ENCODE measurements at places on chromosomes 1 and 21.

DNA sequence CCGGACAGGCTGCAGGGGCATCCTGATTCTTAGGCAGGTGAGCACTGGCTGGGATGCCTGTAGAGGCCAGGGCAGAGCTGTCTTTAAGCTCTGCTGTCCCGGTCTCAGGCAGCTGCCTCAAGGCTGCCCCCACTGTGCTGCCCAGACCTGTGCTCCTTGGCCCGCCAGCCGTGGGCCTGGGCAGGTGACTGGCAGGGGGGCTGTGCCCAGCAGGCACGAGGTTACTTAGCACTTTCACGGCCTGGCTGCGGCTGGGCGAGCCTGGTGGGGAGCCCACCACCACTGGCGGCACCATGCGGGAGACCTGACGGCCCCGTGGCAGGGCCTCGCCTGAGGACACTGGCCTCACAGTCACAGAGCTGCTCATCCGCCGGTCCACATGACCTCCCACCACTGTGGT is 8.2 kb downstream of the CRYBG2 start:
- no peak for DNase-seq

DNA sequence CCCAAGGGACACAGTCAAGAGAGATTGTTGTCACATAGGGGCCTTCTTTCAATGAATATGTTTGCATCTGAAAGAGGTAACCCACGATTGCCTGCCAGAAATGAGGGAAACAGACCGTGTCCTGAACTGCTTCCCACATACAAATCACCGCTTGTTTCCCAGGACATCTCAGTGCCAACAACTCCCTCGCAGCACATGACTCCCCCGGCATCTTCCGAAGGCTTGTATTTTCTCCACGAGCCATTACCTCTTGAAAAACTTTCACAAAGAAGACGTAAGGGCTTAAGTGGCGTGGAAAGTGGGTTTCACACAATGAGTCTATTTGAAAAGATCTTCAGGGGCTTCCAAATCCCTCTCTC is 31.6 kb upstream of the PDE9A start:
- no peak for DNase-seq

- DNase-seq, result no peak
These were observed 34.5 kb downstream of the AGPAT3 start for GRCh38 chr21:43899307-43900077.

GRCh38 chr1:61670016-61670415 is 54.9 kb downstream of the TM2D1 start:
- DNase-seq, result no peak

DNA sequence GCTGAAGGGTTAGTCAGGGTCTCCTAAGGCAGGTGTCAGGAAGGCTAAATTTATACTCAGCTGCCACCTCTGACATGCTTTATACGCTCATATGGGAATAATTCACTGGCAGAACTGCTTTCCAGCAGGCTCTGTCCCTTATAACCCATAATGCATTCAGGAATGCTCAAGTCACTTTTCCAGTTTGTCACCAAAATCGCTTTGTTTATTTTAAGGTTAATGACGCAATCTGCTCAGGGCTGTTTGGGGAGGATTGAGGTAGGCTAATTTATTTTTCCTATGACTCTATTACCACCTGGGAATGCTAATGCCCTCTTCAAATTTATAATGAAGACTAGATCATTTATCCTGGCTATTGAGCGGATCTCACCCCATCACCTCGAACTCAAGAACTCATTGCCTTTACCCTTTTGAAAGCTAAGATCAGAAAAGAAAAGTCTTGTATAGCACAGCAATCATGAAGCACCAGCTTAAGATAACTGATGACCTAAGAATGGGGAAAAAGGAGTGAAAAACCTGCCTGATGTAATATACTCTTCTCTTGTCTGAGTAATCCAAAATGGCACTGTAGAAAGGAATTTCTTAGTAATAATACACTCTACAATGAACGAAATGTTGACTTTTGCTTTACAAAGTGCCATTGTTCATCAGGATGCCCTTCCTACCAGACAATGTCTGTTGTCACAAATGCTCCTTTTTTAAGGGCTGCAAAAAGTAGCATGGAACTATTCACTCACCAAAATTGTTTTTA is 97.9 kb upstream of the EXO1 start:
- DNase-seq, result no peak

- DNase-seq, result no peak
These were observed 62.4 kb upstream of the FAM3B start for GRCh38 chr21:41254090-41254700.

DNA sequence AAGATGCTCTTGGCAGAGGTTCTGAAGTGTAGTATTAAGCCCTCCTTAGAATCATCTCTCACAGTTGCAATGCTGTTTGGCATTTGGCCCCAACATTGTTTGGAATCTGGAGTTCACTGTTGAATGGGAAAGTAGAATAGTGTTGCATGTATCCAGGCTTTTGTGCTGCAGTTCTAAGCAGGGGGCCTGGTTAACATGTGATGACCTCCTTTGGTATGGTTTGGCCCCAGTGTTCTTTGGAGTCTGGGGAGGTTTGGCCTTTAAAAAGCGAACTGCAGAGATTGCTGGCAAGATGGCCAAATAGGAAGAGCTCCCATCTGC is 61.8 kb upstream of the PLD5 start:
- no peak for DNase-seq

- no peak for DNase-seq
These were observed 589.1 kb upstream of the ADAMTS5 start for GRCh38 chr21:27555996-27556395.

DNA sequence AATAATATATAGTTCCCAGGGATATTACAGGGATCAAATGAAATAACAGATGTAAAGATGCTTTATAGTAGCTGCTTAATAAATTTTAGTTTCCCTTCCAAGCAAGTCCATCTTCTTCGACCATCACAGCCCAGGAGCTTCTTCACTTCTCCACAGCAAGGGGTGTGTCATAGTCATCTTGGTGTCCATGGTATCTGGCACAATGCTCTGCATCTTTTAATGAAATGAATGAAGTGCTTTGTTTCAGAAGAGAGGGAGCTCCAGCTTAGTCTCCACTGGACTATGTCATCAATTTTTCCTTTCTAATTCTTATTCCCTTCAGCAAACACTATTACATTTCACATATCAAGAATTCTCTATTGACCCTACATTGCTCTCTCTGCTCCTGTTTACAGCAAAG is 4.9 kb upstream of the MACF1 start:
- no peak for DNase-seq

GRCh38 chr1:211822677-211823407 is 7.7 kb downstream of the LPGAT1 start:
- no peak for DNase-seq

DNA sequence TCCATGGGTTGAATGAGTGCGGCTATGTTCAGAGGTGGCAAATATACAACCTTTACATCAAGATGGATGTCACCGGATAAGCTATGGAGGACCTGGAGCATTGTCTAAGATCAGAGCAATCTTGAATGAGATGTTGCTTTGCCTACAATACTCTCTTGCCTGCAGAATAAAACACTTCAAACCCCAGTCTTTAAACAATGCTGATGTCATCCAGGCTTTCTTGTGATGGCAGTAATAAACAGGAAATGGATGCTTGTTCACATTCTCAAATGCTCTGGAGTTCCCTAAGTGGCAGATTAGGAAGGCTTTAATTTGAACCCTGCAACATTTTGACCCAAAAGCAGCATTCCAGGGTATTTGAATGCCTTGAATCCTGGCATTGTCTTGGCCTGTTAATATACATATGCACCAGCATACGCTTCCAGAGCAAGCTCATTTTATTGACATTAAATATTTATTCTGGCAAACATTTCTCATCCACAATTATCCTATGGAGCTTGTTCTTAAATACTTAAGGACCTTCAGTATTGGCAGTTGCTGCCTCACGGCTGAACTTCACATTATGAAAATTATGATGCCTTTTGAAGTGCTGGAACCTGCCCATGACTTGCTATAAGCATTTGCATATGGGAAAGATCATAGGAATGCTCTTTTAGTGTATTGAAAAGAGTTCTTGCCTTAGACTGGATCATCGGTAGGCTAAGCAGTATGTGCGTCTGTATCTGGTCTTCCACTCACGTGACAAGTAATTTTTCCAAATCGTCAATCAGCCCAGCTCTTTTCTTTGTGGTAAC is 422.7 kb downstream of the SIPA1L2 start:
- DNase-seq, result no peak

- no peak for DNase-seq
These were observed 94.0 kb upstream of the KCND3 start for GRCh38 chr1:112083487-112083886.

- DNase-seq, result no peak
These were observed 266.2 kb upstream of the PLXNA2 start for GRCh38 chr1:208510192-208510952.

GRCh38 chr1:17646444-17647280 is 107.2 kb downstream of the ARHGEF10L start:
- no peak for DNase-seq

- DNase-seq, result no peak
These were observed 55.6 kb downstream of the L1TD1 start for GRCh38 chr1:62250126-62250726.

DNA sequence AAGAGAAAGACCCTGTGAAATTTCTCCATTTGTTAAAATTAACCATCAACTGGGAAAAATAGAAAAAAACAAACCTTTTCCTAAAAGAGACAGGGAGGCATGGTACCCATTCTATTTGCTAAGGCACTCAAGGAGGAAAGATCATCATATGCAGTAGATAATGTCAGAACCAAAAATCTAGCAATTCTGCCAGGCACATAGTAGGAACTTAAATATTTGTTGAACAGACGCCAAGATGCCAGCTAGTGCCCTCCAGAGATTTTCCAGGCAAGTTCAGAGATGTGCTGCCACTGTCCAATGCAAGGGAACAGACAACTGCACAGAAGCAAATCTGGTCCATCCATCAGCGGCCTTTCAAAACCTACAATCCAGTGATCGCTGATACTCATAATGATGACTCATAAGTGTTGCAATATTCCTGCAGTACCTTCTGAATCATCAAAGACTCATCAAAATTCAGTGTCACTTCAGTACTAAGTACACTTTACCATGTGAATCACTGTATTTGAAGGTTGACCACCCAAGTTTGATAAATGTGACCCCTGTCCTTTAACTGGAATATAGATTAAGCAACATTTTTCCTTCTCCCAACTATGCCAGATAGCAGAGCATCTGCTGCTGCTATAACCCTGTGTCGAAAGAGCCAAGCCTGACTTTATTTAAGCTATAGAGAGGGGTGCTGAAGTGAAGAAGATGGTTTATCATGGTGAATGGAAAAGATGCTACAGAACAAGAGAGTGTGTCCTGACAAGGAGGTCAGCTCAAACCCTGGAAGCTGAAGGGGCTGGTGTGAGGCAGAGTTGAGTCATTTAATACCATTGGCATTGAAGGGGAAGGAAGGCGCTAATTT is 99.1 kb downstream of the MT1HL1 start:
- DNase-seq, result no peak

DNA sequence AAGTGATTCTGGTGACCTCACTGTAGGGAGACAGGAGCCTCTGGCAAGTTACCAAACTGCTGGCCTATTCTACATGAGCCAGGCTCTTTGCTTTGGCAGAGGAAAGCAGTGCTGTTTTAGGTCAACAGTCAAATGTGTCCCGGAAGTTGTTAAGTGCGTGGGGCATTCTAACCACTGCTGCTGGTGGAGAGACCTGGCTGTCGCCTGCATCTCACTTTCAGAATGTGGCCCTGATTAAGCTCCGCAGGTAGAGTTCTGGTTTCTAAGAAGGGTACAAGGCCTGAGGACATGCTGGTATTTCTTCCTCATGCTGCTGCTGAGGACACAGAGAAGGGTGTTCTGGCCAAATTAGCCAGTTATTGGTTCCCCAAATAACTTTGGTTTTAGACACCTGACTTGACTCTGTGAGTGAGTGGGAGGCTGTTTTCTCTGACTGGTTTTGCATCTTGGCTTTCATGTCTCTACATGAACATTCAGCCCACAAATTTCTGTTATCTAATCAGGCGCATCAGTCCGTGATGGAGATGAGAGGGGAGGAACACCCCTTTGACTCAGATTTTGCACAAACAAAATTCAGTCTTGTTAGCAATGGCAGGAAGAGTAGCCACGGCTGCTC is 120.8 kb downstream of the LMO4 start:
- no peak for DNase-seq

DNA sequence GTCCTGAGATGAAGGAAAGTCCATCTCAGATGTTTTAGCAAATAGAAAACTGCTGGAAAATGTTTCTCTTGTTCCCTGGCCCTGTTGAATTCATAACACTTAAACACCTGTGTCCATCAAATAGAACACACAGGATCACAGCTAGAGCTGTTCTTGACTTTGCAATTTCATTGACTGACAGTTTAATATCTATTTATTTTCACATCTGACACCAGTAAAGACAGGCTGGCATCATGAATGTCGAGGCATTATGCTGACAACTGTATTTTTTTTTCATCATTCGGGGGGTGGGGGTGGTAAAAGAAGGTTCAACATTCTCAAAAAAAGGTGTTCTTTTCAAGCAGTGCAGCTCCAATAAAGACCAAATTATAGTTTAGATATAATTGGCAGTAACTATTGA is 591.2 kb upstream of the PTBP2 start:
- no peak for DNase-seq

DNA sequence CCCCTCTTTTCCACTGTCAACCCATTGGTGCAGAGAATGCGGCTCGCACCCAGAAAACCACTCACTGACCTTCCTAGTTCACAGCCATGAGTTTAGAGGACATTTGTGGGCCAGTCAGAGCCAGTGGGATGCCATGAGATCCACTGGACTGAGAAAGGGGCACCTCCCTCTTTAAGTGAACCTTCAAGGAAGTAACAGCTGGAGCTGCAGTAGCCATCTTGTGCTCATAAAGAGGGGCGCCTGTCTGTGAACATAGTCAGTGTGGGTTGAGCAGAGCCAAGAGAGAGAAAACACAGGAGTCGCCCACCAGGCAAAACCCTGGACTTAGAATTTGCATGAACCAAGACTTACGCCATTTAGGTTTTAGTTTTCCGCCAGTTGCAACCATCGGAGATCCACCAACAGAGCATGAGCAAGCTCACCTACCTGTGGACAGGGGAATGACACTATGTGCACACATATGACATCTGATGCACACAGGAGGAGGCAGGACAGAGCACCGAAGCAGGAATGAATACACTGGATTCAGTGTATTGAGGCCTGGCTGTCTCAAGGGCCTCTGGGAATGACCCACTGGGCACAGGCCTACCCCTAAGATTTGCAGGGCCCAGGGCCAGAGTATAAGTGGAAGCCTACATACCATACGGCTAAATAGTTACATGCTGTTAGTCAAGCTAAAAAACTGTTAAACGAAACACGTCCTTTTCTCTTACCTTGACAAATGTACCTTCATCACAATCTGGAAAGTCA is 151.6 kb downstream of the GRIK3 start:
- DNase-seq, result no peak

- no peak for DNase-seq
These were observed 15.8 kb downstream of the CTSS start for GRCh38 chr1:150749720-150750311.

GRCh38 chr1:239676522-239677273 is 290.3 kb downstream of the CHRM3 start:
- no peak for DNase-seq

GRCh38 chr1:113488576-113489177 is 98.4 kb downstream of the MAGI3 start:
- no peak for DNase-seq

- DNase-seq, result no peak
These were observed 205.3 kb upstream of the RAB4A start for GRCh38 chr1:229065613-229066012.
